ENCODE measurements at places on chromosomes 16 and 17. TPM values are rescaled to one million over a fixed set of nuclear protein-coding genes. Genes with fewer than 3 reads are reported as not detected.

DNA sequence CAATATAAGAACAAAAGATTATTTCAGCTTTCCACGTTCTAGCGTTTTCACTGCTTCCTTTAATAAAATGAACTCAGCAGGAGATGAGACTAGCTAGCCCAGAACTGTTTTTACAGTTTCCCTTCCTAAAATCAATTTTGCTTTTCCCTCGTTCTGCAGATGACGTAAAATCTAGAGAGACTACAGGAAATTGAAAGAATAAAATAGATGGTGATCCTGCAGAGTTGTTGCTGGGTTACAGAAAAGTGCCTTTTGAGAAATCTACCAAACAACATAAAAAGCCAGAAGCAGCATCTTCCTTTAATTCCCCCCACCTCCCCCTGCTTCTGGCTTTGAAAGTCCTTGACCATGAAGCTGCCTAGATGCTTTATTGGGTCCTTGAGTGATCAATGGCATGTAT is 96.8 kb upstream of the CLEC3A start:
- H3K4me1 ChIP-seq = no peaks in the 10 kb centered on the region
- no peak overlapping the region for H3K27ac ChIP-seq
- H3K4me3 ChIP-seq = no peak overlapping the region
- no peak for DNase-seq

DNA sequence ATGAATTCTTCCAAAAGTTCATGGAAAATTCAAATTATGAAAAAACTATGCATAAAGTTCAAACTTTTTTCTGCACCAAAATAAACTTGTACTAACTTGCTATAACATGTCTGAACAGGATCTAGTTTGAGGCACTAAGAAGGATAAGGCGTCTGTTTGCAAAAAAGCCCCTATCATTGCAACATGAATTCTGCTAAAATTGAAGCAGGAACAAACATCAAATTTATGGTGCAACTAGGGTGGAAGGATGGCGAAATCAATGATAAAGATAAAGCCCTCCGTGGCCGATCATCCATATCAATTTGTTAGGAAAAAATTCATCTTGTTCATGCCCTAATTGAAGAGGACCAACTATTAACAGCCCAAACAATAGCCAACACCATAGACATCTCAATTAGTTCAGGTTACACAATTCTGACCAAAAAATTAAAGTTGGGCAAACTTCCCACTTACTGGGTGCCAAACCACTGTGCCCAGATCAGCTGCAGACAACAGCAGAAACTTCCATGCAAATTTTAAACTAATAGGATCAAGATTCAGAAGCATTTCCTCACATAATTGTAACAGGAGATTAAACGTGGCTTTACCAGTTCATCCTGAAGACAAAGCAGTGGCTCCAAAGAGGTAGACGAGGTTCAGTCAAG is 12.9 kb downstream of the IL21R start:
- peaks cover 83% of the 10 kb centered on the region for H3K36me3 ChIP-seq
- H3K4me3 ChIP-seq = no peak overlapping the region
- no peaks in the 10 kb centered on the region for H3K27me3 ChIP-seq
- no peak for DNase-seq

- no peak overlapping the region for H3K27ac ChIP-seq
- H3K4me3 ChIP-seq = no peak overlapping the region
- no peaks in the 10 kb centered on the region for H3K4me1 ChIP-seq
- no peaks in the 10 kb centered on the region for H3K27me3 ChIP-seq
These were observed 1153.4 kb downstream of the CDH8 start for GRCh38 chr16:60882816-60883215.

Gene ADGRG1
- 1.0 TPM for total RNA-seq

DNA sequence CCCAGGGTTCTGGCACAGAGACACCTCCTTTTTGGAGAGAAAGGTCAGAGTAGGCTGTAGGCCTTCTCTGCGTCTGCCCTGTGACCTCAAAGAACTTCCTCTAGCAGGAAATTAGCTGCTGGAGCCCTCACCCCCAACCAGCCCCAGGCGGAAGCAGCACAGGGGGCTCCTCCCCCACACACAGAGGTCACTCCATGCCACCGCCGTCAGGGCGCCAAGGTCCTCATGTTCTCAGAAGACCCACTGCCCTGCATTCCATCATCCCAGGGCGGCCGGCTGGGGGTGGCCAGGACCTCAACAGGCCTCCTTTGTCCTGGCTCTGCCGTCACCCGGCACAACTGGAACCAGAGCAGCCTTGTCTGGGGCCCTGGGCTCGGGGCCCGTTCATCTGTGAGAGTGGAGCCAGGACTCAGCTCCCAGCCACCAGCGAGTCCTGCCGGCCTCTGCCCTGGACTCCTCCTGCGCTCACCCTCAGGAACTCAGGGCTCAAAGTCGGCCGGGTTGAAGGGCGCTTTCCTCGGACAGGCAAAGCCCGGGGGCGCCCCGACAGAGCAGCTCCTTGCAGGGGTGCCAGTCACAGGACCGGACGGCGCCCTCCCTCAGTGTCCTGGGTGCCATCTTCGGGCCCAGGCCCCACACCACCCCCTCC is 1.2 kb downstream of the TMC6 start:
- peak overlapping the region; percentile 88 for H3K27ac ChIP-seq
- peaks cover 24% of the 10 kb centered on the region for H3K36me3 ChIP-seq
- peak overlapping the region; percentile 87 for H3K4me3 ChIP-seq
- no peaks in the 10 kb centered on the region for H3K27me3 ChIP-seq
- peak; percentile 82 for DNase-seq

- H3K27ac ChIP-seq = no peak overlapping the region
- DNase-seq = no peak
- H3K4me3 ChIP-seq = no peak overlapping the region
- H3K36me3 ChIP-seq = peaks cover 30% of the 10 kb centered on the region
- no peaks in the 10 kb centered on the region for H3K4me1 ChIP-seq
These were observed 23.1 kb downstream of the MPHOSPH6 start for GRCh38 chr16:82146957-82147356.

DNA sequence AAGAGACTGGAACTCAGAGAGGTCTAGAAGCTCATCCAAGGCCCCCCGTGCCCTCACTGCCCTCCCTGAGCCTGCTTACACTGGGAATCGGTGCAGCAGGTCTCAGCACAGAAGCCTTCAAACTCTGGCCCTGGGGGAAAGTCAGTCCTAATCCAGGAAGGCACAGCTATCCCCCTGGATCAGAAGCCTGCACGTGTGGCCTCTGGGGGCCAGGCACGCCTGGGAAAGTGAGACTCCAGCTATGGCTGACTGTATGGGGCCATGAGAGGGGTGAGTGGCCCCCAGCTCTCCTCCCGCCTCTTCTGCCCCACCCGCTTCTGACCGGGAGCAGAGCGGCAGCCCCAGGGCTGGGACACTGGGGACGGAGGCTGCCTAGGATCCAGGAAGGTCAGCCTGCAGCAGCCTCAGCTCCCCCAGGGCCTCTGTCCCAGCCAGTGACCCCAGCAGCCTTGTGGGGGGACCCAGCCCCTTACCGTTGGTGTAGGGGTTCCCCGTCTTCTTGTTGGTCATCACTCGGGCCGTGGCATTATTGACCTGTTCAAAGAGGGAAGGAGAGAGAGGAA is 26.6 kb downstream of the ENGASE start:
- peaks cover 4% of the 10 kb centered on the region for H3K4me1 ChIP-seq
- no peak for DNase-seq
- H3K4me3 ChIP-seq = no peak overlapping the region
- peaks cover 15% of the 10 kb centered on the region for H3K27me3 ChIP-seq

DNA sequence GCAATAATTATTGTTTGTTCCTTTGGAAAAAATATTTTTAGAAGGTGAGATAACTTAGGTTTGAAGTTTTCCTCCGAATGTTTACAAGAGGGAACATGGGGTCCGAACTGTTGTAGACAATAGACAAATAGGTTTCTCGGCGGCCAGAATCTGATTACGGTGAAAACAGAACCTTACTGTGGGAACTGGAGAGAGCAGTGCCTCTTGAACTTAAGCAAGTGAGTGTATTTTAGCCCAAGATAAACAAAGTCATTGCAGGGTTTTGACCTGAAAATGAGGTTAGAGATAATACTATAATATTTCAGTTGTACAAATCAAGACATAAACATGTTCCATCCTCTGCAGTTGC is 134.7 kb downstream of the ABCA8 start:
- H3K27ac ChIP-seq = no peak overlapping the region
- H3K4me1 ChIP-seq = no peaks in the 10 kb centered on the region
- no peak overlapping the region for H3K4me3 ChIP-seq
- H3K36me3 ChIP-seq = no peaks in the 10 kb centered on the region
- no peak for DNase-seq

All from activated naive CD4-positive, alpha-beta T cell treated with anti-CD3 and anti-CD28 coated beads for 36 hours (primary cell).